ENCODE measurements at places on chromosomes 5 and 9.

DNA sequence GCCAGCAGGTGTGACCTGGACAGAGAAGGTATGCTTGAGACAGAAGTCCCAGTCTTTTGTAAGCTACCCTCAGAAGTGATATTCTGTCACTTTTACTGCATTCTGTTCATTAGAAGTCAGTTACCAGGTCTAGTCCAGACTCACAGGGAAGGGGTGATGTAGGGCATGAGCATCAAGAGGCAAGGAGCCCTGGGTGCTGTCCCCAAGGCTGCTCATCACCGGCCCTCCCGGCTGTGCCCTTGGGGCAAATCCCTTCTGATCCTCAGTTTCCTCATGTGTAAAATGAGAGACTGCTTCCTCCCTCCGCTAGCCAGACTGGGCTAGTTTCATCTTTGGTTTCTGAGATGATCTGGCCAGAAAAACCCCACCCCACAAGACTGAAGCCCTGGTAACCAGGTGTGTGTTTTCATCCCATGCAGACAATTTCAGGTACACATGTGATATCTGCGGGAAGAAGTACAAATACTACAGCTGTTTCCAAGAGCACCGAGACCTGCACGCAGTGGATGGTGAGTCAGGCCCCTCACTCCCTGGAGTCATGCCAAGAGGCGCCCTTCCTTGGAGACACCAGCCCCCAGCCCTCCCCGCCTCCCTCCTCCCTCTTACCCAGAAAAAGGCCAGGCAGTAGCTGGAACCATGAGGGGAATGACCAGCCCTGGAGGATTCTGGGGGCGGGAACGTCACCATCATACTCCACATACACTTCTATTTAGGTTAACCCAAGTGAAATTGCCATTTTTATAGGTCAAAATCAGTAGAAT, 71.0 kb downstream of the AMBP start:
- no peak for DNase-seq

- no peak for DNase-seq
These were observed 33.4 kb downstream of the WDR70 start for GRCh38 chr5:37412515-37412914.

DNA sequence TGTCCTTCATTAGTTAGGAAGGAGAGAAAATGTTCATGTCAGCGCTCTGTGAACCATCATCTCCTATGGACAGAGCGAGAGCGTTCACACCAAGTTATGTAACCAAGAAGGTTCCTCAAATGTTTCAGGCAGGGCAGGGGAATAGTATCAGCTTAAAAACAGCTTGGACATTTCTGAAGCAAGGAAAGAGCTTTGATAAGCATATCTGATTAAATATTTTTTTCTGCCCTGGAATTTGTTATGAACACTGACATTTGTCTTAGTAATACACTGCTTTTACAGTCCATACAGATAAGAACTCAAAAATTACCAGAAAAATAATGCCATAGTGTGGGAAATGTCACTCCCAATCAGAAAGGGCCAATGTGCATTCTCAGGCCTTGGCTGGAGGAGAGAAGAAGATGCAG, 66.3 kb upstream of the LIFR start:
- no peak for DNase-seq

- DNase-seq = no peak
These were observed 149.2 kb upstream of the CDKN2B start for GRCh38 chr9:22158271-22158670.

DNA sequence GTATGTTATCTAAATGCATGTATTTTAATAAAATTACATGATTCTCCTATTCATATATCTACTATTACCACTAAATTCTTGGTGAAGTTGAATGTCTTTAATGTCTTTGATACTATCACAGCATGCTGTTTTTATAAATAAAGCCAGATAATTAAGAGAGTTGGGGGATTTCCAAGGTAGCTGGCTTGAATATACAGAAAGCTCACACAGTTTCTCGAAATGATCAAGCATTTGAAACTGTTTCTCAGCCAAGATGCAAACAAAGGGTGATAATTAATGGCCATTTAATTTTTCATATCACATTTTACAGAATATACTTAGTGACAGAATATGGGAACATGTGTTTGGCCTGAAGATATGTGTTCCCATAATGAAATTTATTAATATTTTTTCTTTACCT, 145.6 kb upstream of the CDH12 start:
- DNase-seq = peak; percentile 12

DNA sequence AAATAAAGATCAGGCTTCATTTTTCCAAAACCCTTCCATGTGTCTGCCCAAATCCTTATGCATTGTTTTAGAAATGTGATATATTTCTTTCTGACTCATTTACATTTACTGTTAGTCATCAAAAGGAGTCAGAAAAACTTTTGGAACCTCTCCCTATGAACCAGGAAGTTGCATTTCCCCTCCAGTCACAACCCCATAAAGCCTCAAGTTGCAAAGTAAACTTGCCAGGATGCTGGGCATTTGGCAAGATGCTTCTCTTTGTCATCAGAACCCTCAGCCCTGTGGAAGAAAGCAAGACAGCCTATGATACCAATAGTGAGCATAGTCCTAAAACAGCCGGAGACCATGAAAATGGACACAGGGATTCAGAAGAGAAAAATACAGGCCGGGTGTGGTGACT, 84.2 kb downstream of the MUSK start:
- no peak for DNase-seq

DNA sequence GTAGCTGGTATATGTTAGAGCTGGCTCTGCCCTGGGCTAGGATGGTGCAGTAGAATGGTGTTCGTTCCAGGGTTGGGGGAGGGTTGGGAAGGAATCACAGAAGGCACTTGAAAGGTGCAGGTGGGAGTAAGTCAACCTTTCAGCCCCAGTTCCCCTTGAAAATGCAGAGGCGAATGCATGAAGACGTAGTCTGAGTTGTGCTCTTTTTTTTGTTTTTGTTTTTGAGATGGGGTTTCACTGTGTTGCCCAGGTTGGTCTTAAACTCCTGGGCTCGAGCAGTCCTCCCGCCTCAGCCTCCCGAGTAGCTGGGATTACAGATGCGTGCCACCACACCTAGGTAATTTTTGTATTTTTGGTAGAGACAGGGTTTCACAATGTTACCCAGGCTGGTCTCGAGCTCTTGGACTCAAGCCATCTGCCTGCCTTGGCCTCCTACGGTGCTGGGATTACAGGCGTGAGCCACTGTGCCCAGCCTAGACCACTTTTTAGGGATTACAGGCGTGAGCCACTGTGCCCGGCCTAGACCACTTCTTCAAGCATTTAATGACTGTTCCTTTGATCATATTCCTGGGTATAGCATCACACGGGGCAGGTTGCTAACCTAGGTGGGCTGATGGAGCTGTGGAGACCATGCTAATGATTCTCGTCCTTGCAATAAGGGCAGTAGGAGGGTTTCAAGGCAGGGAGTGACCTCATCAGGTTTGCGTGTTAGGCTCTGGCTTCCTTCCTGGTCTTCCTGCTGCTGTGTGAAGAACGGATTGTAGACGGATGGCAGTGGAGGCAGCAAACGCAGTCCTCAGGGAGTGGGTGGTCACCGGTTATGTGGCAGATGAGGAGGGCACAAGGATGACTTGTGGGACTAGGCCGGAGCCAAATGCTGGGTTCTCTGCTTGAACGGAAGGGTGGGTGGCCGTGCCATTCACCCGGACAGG, 13.7 kb downstream of the EHMT1 start:
- no peak for DNase-seq

GRCh38 chr5:124468671-124469411, 277.6 kb downstream of the ZNF608 start:
- DNase-seq = no peak

- DNase-seq = peak; percentile 21
These were observed 221.7 kb downstream of the SMARCA2 start for GRCh38 chr9:2236850-2237249.

DNA sequence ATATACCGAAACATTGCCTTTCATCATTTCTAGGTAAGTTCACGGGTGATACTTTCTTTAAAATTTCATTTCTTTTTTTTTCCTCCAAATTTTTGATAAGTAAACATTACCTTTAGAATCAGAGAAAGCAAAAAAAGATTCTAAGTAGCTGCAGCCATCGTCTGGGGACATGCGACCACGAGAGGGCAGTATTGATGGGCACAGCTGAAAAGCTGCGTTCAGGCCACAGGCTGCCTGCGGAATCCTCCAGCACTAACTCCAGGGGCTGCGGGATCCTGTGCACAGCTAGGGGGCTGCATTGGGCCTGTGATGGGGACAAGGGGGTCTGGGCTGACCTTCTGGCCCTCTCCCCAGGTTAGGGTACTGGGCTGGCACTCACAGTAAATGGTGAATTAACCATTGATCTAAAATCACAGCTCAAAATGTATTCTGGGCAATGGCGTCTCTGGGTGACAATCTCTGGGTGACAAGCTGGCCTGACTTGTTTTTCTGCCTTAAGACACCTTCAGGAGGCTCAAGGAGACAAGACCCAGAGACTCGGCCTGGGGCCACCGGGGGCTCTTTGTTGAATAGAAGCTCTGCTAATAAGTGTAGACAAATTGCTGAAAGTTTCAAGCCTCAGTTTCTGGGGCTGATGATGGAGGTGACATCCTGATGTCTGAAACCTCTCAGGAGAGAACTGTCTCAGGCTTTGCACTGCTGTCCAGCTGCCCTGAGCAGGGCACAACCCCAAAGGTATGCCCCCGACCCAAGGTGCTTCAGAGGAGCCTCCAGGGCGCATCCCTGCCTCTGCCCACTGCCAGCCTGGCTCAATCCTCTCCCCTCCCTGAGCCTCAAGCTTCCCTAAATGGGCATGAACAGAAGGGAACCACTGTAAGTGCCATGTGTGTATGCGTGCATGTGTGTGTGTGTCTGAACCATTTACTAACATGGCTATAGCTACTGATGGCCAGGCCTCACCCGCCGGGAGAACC, 44.3 kb upstream of the SARDH start:
- peak; percentile 74 for DNase-seq

DNA sequence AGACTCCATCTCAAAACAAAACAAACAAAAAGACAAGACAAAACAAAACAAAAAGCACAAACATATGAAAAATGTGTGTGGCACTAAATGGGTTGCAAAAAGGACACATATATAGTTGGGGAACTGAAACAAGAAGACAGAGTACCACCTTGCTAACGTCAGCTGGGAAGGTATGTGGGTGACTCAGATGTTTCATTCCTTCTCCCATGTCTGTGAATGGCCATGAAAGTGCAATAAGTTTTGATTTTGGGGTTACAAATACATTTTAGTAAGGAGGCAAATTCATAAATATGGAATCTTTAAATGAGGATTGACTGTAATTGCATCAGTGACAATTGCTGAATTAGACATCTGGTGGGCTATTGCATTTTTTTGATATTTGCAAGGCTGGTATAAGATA, 81.6 kb upstream of the KLF4 start:
- DNase-seq = no peak

DNA sequence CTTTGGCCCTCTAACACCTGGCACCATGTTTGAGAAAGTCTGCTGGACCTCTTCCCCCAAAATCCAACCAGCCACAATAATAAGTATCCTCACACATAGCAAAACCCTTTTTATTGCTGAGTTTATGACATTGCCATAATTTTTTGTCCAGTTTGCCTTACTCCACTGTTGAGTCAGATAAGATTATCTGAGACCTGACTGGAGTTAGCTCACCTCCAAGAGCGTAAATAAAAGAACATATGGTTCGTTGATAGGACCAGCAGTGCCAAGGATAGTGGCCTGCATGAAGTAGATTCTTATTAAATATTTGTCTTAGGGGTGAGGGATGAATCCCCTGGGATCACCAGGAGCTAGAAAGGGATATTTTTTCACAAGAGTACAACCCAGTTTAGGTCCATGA, 510.6 kb upstream of the MPDZ start:
- DNase-seq = no peak

DNA sequence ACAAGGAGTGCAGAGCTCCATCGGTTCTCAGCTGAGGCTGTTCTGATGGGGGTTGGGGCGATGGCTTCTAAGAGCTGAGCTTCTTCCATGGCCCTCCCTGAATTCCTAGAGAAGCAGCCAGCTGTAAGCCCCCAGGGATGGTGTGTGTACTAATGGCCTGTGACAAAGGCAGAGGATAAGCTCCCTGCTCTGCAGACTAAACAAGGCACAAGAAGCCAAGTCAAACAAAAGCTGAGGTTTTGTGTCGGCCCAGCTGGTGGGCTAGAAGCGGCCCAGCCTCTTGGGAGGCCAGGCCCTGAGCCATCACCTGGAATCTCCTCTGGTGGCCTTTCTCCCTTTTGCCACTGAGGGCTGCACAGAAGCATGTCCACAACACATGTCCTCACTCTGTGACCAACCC, 75.0 kb upstream of the XPA start:
- DNase-seq = peak; percentile 10

DNA sequence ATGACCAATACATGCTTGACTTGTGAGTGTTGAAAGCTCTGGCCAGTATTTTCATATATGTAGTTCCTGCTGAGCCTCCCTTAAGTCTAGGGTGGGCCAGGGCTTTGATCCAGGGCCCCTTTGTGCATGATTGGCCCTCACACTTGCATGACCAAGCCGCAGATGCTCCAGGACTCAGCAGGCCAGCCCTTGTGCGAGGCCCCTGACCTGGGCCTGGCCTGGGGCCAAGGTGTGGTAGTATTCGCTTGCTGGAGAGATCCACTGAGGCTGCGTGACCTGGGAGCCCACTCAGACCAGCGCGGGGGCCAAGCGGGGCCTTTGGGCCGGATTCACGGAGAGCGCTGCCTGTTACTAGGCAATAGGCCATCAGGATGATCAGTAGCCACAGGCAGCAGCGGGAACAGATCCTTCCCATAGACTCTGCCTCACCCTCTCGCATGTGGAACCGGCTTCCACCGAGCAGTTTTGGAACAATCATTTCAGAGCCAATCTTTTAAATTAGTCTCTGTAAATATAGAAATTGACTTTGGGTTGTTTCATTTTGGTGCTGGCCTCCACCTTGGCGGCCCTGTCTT, 79.0 kb upstream of the PTCH1 start:
- DNase-seq = no peak

GRCh38 chr9:81595887-81596543, 93.3 kb downstream of the TLE1 start:
- DNase-seq = peak; percentile 69

DNA sequence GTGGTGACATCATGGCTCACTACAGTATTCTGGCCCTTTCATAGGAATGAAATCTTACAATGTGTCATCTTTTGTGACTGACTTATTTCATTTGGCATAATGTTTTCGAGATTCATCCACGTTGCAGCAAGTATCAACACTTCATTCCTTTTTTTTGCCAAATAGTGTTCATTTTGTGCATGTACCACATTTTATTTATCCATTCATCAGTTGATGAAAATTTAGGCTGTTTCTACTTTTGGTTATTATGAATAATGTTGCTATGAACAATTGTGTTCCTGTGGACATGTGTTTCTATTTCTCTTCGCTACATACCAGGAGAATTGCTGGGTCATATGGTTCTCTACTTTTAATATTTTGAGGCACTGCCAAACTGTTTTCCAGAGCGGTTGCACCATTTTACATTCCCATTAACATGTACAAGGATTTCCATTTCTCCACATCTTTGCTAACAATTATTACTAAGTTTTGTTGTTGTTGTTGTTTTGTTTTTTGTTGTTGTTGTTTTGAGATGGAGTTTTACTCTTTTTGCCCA, 43.5 kb downstream of the RMI1 start:
- DNase-seq = no peak

GRCh38 chr9:78014776-78015175, 16.8 kb downstream of the GNAQ start:
- DNase-seq = no peak

- no peak for DNase-seq
These were observed 13.7 kb upstream of the PPP2R2B start for GRCh38 chr5:146892231-146892630.
